ENCODE measurements at places on chromosomes 5 and 9. TPM values are rescaled to one million over a fixed set of nuclear protein-coding genes. Genes with fewer than 3 reads are reported as not detected.

GRCh38 chr9:136399176-136400037 lies 563 bp downstream of the SNAPC4 start:
- peak; percentile 29 for DNase-seq

DNA sequence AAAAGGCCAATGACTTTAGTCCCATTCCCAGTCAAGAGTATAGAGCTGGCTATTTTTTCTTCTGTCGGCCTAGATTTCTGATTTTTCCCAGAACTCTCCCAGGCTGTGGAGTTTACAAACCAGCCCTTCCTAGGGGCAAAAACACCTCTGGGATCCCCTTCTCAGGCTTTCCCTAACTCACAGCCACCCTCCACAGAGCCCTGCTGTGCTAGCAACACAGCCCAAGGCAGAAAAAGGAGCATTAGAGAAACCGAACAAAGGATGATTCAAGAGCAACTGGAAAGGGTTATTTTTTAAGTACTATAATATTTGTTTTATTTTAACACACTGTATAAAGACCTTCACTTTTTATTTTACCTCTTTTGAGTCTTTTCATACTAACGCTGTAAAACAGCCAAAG lies 234.8 kb downstream of the GLIS3 start:
- no peak for DNase-seq

GRCh38 chr9:71515107-71515506 lies 253.2 kb downstream of the CEMIP2 start:
- no peak for DNase-seq

GRCh38 chr5:169343766-169344165 lies 42.8 kb upstream of the SLIT3 start:
- no peak for DNase-seq

GRCh38 chr9:91273853-91274552 lies 87.7 kb downstream of the AUH start:
- peak; percentile 7 for DNase-seq

DNA sequence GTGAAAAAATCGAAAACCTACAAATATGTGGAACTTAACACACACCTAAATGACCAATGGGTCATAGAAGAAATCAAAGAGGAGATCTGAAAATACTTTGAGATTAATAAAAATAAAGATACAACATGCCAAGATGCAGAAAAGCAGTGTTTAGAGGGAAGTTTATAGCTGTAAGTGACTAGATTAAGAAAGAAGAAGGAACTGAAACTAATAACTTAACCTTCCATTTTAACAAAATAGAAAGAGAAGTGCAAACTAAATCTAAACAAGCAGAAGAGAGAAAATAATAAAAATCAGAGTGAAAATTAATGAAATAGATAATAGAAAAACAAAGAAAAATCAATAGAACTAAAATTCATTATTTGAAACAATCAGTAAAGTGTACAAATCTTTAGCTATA lies 103.0 kb upstream of the MAMDC2 start:
- DNase-seq = no peak

DNA sequence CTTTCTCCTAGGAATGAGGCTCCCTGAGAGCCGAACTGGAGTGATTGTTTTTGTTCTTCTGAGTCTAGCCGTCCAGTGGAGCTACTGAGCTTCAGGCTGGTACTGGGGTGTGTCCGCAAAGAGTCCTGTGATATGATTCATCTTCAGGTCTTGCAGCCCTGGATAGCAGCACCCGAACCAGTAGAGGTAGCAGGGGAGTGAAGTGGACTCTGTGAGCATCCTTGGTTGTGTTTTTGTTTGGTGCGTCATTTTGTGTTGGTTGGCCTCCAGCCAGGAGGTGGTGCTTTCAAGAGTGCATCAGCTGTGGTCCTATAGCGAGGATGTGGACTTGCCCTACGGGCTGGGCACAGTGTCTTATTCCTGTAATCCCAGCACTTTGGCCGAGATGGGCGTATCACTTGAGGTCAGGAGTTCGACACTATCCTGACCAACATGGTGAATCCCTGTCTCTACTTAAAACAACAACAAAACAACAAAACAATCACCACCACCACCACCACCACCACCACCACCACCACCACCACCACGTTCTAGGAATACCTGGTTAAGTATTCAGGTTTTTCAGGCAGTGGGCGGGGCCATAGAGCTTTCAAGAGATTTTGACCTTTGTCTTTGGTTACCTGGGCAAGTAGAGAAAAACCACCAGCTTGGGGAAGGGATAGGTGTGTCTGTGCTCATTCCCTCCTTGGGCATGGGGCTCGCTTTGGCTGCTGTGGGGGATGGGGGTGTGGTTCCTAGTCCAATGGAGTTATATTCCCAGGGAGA lies 154.0 kb downstream of the WDR70 start:
- DNase-seq = no peak

The FRRS1L gene
- total RNA-seq = not detected

The LCN2 gene
- not detected for total RNA-seq

The FOXD4 gene
- total RNA-seq = not detected

Measured in MG63 (cell line).